ENCODE measurements at places on chromosomes 13 and 19.

DNA sequence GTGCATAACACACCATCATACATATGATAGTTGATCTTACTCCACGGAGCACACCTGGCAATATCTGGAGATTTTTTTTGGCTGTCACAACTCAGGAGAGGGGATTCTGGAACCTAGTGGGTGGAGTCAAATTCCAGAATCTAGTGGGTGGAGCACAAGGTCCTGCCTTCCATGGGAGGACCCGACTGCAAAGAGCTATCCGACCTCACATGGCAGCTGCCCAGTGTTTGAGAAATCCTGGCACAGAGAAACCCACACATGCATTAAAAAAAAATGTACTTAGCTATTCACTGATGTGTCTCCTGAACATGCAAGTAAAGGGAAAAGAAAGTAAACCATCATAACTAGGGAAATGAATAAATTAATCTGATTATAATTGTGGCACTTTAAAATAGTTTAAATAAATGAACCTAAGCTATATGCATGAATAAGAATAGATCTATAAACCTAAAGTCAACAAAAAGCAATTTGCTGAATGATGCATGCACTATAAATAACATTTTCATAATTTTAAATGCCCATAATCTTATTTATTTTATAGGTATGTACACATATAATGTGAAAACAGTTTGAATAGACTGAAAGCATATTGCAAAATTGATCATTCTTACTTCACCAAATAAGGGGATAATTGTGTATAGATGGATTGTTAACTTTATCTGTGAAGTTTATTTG lies 300.3 kb downstream of the MYO16 start:
- no peak for DNase-seq

- DNase-seq = no peak
Observed at GRCh38 chr13:97275776-97276501, 53.8 kb downstream of the MBNL2 start.

DNA sequence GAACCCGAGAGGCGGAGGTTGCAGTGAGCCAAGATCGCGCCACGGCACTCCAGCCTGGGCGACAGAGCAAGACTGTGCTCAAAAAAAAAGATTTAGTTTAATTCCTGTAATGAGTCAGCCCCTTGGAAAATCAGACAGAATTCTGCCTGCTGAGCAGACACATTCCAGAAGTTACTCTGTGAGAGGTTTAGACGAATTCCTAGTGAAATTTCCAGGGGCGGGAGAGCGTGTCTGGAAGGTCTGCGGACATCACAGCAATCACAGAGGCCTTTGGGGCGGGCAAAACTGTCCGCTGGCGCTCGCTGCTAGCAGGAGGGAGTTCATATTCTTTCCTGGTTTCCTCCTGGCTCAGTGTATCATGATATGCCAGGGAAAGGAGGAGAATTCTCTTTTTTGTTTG lies 17.5 kb downstream of the MISP start:
- no peak for DNase-seq

DNA sequence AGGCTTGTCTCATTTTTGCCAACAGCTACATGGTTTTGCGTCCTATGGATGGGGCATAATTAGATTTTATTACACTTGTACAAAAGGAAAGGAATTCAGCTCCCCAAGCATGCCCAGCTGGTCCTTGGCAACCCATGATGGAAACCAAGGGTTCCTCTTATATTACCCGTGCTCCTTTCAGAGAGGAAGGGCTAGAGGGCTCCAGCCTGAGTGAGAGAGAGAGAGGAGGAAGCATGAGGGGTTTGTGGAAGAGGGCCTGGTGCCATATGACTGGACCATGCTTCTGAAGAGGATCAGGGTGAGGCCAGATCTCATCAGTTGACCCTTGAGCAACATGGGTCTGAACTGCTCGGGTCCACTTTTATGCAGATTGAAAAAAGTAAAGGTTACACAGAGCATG lies 3.5 kb upstream of the RPS9 start:
- DNase-seq = no peak

GRCh38 chr13:20546556-20546955 lies 20.4 kb upstream of the IFT88 start:
- no peak for DNase-seq

- DNase-seq = no peak
Observed at GRCh38 chr19:17861542-17862402, 2.1 kb downstream of the RPL18A start.

DNA sequence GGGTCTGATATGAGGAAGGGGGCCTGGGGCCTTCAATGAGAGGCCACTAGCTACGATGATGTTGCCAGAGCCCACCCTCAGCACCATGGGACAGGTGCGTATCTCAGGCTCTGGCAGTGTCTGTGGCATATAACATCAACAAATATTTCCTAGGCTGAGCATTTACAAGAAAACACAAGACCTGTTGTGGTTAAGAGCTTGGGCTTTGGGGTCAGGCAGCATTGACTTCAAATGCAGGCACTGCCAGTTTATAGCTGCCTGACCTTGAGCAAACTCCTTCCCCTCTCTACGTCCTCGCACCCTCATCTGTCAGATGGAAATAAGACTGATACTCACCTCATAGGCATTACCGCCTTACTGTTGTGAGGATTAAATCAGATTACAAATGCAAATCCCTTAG lies 156.0 kb downstream of the KATNAL1 start:
- DNase-seq = no peak

All from activated T-cell treated with anti-CD3 and anti-CD28 coated beads, Interleukin-2, amount 50 U/mL, for 1 hour (primary cell).